Stimulated activated CD4-positive, alpha-beta T cell treated with anti-CD3 and anti-CD28 coated beads, TNF-alpha, amount 100 ng/mL, for 1 hour (primary cell): ENCODE measurements at places on chromosomes 13 and 19.

GRCh38 chr13:43124490-43124889 is 101.1 kb downstream of the DNAJC15 start:
- no peak for DNase-seq

GRCh38 chr13:47903836-47904235 is 97.2 kb downstream of the SUCLA2 start:
- DNase-seq = no peak

DNA sequence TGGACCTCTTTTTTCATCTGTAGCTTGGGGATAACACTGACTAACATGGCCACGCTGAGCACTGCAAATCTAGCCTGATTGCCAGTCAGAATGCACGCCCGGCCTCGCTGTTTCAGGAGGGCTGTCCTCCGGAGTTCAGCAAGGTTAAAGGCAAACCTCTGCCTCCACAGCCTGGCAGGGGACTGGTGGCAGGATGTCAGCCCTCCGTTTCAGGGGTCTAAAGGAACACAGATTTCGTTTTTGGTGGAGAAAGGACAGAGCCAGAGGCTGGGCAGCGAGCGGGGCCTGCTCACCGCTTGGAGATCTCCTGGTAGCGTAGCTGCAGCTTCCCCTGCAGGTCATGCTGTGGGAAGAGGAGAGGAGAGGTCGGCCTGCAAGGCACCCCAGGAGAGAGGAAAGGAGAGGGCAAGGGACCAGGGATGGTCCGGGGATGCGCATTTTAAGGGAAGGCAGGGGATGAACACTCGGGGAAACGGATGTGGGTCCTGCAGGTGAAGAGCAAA is 560 bp downstream of the NDUFA7 start:
- no peak for DNase-seq

GRCh38 chr13:28743020-28743419 is 24.2 kb upstream of the SLC46A3 start:
- no peak for DNase-seq

DNA sequence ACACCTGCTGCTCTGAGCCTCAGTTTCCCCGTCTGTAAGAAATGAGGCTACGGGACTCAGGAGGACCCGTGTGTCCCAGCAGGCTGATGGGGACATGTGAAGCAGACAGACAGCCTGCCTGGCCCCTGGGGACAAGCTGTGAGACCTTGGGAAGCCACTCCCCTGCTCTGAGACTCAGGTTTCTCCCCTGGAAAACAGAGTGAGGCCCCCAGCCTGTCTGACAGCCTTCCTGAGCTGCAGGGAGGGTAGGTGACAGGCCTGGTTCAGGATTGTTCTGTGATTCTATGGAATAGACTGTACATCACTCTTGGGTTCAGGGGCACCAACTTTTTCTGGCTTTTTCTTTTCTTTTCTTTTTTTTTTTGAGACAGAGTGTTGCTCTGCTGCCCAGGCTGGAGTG is 2.9 kb upstream of the NTF4 start:
- DNase-seq = no peak

- no peak for DNase-seq
Observed at GRCh38 chr19:9709305-9709704, 34.4 kb upstream of the ZNF562 start.

DNA sequence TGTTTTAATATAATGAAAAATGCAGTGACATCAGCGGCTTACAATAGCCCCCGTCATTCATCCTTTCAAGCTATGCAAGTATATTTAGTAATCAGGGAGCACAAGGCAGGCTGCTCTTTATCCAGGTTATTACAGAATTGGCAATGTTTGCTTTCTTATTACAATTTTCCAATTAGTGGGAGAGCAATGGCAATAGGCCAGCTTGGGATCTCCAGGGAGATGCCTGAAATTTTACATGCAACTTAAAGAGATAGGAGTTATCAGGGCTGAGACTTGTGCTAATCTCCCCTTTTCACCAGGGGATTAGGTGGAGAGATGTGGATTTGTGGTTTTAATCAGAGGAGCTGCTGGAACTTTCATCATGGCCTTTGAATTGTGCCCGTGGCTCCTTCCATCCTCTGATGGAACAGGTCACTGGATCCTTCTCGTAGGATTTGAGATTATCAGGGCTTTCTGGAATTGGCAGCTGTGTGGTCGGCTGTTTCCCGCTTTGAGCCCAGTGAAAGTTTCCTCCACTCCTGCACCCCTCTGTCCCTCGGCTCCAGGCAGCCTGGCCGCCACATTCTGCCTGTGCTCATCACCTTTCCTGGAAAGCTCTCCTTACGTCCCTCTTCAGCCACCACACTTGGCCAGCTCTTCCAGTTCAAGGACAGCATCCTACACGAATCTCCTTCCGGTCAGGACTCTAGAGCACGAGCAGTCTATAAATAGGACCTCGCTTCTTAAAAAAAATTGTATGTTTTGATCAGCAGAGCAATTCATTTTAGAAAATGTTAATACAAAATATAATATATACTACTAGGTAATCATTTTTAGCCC is 47.0 kb downstream of the CBY2 start:
- DNase-seq = no peak

DNA sequence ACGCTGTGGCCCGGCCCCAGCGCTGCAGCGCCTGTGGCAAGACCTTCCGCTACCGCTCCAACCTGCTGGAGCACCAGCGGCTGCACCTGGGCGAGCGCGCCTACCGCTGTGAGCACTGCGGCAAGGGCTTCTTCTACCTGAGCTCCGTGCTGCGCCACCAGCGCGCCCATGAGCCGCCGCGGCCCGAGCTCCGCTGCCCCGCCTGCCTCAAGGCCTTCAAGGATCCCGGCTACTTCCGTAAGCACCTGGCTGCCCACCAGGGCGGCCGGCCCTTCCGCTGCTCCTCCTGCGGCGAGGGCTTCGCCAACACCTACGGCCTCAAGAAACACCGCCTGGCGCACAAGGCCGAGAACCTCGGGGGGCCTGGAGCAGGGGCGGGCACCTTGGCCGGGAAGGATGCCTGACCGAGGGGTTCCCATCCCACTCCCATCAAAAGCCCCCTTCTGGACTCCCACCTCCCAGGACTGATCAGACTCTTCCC is 7.9 kb downstream of the ZNF784 start:
- DNase-seq = no peak

DNA sequence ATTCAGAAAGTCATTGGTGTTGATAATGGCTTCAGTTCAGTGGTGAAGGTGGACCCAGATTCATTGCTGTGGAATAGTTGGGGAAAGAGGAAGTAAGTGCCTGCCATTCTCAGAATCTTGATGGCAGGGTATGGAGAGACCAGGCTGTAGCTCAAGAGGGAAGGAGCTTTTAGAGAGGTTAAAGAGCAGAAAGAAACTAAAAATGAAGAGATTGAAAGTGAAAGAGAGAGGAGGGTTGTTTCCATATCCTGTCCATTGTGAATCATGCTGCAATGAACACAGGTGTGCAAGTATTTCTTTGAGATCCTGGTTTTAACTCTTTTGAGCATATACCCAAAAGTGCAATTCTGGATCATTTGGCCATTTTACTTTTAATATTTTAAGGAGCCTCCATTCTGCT is 12.5 kb downstream of the GJB6 start:
- no peak for DNase-seq

- no peak for DNase-seq
Observed at GRCh38 chr13:26037302-26037701, 14.5 kb downstream of the SHISA2 start.

GRCh38 chr13:114088234-114088633 is 44.2 kb downstream of the RASA3 start:
- DNase-seq = no peak

DNA sequence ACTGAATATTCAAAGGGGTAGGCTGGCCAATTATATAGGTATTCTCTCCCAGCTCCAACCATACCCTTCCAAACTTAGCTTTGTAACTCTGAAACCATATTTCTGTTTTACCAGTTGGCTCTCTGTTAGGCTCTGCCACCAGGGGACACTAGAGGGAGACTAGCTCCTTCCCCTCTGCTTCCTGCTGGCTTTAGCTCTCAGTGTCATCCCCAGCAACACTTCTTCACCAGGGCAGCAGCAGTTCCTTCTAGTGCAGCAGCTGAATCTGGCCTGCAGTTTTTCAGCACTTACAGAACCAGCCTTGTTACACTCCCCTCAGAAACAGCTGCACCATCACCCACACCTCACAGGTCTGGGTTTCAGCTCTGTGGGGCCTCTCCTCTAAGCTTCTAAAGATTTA is 51.0 kb upstream of the DOCK9 start:
- DNase-seq = no peak

- DNase-seq = no peak
Observed at GRCh38 chr13:31894931-31895330, 136.6 kb upstream of the FRY start.

GRCh38 chr19:34481861-34482379 is 362 bp downstream of the WTIP start:
- no peak for DNase-seq

- no peak for DNase-seq
Observed at GRCh38 chr13:99287551-99287950, 19.6 kb downstream of the GPR183 start.

- DNase-seq = no peak
Observed at GRCh38 chr13:27309401-27309958, 38.9 kb downstream of the RASL11A start.

DNA sequence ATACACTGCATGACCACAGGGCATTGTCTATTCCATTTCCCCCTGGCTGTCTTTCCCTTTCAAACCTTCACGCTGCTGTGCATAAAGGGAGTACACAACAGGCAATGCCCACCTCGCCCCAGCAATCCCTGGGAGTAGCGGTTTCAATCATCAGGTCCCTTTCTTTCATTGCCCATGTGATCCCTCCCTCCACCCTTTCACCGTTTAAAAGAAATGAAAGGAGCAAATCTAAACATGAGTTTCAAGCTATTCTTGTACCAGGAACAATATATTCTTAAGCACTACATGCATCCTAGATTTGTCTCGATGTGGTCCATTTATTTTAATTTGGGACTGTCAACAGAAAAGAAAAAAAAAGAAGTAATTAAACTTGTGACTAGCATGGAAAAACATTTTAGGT is 123.4 kb upstream of the ARGLU1 start:
- no peak for DNase-seq

DNA sequence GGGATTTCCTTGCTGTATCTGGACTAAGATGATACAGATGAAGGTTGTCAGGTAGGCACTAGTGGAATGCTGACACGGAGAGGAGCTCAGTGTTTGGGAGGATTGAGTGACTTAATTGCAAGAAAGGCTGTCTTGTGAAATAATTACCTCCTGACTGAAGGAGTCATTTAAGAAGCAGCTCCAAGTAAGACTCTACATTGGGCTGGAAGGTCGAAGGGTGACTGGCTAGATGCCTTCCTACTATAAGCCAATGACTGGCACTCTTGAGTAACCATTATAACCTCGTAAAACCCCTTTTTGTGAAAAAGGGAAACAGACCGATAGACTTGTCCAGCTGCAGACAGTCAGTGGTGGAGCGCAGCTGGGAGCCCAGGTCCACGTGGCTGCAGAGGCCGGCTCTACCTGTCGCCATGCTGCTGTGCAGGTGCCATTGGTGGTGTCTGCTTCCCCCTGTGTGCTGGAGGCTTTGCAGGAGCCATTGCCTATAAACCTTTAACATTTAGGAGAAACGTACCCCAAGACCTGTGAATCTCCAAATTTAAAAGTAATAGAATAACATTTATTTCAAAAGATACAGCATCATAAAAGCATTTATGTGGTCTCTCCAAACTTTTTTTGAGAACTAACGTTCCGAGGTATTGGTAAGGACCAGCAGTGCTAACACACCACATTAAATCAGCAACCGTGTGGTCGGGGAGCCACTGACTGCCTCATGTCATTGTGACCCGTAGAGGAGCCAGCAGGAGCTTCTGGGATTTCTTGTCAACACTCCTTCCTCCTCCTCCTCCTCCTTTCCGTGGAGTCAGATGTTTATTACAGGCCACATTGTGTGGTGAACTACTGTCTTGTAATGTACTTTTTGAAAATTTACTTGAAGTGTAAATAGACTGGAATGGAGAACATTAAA is 80.4 kb upstream of the TEX29 start:
- DNase-seq = no peak

GRCh38 chr13:113948034-113948742 is 25.7 kb downstream of the C13orf46 start:
- no peak for DNase-seq

GRCh38 chr19:43101950-43102349 is 19.4 kb upstream of the PSG2 start:
- no peak for DNase-seq

DNA sequence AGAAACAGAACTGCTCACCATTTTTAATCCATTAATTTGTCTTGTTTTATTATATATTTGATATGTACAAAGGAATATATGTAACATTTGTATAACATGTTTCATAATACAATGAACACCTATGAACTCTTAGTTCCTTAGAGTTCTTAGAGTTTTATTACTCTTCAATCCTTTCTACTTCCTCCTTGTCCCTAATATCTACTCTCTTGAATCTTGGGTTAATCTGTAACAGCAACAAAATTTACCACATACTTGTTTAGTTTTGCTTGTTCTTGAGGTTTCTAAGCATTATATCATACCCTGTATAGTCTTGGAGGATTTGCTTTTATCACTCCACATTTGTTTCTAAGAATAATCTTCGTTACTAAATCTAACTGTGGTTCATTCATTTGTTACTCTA is 151.4 kb downstream of the PDS5B start:
- no peak for DNase-seq

DNA sequence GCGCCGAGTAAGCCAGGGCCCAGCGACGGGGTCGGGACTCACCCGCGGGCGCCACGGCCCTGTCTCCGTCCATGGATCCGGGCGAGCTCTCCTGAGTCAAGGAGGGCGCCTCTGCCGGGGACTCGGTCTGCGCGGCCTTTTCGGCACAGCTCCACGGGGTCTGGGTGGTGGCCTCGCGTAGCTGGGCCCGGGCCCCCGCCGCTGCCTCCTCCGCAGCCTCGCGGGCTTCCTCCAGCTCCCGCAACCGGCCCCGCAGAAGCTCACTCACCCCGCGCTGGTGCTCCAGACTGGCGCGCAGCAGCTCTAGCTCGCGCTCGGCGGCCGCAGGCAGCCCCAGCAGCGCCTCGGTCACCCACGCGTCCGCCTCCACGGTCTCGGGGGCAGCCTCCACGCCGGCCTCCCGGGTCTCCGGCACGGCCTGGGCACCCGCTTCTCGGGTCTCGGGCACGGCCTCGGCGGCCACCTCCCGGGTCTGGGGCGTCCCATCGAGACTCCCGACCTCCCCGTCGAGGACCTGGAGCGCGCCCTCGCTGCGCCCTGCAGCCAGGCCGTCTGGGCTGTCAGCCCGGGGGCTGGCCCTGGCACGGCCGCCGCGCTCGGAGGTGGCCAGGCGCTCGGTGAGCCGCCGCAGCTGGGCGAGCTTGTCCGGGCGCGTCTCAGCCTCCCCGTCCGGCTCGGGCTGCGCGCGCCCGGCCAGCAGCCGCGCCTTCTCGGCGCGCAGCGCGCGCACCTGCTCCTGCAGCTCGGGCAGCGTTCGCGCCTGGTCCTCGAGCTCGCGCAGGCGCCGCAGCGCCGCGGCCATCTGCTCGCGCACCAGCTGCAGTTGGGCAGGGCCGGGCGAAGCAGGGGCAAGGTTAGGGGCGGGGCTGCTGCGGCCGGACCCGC is 8.4 kb downstream of the KANK3 start:
- no peak for DNase-seq

- DNase-seq = no peak
Observed at GRCh38 chr13:76307142-76307541, 579.1 kb downstream of the KCTD12 start.

GRCh38 chr19:49130325-49130724 is 11.0 kb downstream of the PPFIA3 start:
- no peak for DNase-seq
